ENCODE measurements at places on chromosomes 4 and X.

GRCh38 chr4:69056921-69057550, 39.2 kb upstream of the UGT2B7 start:
- no peak for DNase-seq

- DNase-seq, result no peak
Measured at GRCh38 chr4:97548186-97548585, 595.1 kb downstream of the STPG2 start.

- DNase-seq, result no peak
Measured at GRCh38 chr4:84718699-84719098, 135.8 kb downstream of the CDS1 start.

DNA sequence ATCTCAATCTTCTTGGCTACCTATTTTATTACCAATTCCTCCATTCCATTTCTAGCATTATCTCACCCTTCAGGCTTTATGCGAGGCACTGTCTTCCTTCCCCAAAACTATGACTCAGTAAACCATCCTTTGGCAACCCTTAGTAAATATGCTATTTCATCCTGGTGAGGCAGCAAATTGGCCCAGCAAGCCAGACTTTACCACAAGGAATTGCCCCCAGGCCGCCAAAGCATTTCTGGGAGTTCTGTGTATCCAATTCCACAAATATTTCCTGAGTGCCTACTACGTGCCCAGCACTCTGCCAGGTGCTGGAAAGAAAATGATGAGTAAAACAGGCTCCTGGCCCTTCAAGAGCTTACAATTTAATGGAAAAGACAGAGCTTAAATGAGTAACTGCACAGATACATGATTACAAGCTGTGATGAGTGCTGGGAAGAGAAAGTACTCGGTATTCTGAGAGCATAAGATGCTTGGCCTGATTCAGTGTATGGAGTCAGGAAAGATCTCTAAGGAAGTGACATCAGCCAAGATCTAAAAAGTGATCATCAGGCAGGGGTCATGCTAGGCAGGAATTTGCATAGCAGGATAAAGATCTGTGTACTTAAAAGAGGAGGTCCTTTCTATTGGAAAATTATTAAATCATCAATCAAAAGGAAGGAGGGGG, 193.8 kb downstream of the ADAMTS3 start:
- DNase-seq, result no peak

- no peak for DNase-seq
Measured at GRCh38 chr4:6161921-6162464, 38.4 kb downstream of the JAKMIP1 start.

- DNase-seq, result no peak
Measured at GRCh38 chr4:80219301-80220025, 22.2 kb downstream of the PRDM8 start.

DNA sequence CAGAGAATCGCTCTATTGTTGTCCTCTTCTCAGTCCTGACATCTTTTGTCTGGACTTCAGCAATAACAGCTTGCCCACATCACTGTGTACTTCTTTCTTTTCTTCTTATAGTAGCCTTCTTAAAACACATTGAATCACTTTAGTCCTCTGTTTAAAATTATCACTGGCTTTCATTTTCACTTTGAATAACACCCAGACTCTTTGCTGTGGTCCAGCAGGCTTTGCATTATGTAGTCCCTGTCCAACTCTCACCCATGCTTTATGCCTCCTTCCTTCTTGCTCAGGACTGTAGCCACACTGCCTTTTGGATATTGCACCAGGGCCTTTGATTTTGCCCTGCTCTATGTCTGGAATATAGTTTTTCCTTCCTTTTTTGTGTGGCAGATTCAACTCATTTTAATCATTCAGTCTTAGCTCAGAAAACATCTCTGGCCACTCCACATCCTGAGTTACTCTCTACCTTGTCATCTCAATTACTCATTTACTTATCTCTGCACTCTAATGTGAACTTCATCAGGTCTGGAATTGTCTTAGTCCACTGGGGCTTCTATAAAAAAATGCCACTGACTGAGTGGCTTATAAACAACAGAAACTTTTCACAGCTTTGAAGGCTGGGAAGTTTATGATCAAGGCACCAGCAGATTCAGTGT, 168.2 kb downstream of the C4orf33 start:
- no peak for DNase-seq

GRCh38 chrX:155188786-155189185, 27.5 kb upstream of the VBP1 start:
- DNase-seq, result no peak

DNA sequence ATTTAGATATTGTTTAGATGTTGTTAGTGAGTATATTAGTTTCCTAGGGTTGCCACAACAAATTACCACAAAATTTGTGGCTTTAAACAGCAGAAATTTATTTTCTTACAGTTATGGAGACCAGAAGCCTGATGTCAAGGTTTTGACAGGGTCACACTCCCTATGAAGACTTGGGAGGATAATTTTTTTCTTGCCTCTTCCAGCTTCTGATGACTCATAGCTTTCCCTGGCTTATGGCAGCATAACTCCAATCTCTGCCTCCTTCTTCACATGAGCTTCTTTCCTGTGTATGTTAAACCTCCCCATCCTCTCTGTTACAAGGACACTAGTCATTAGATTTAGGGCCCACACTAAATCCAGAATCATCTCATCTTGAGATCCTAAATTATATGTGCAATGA, 20.9 kb upstream of the RAB40A start:
- DNase-seq, result no peak

DNA sequence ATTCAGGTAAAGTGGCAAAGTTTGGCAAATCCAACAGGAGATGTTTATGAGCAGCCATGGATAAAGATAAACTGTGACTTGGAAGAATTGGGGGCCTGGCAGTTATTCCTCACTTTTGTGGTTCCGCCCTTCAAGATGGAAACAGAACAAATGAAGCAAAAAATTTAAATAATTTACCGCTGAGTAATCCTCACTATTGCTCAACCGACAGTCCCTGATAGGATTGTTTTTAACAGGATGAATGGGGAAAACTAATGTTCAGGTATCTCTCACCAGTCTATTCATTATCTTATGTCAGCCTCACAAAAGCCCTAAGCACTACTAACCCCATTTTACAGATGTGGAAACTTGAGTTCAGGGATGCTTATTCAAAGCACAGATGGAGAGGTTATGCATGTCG, 90.8 kb downstream of the FNIP2 start:
- no peak for DNase-seq

- DNase-seq, result no peak
Measured at GRCh38 chrX:107753187-107753586, 22.4 kb downstream of the TSC22D3 start.

DNA sequence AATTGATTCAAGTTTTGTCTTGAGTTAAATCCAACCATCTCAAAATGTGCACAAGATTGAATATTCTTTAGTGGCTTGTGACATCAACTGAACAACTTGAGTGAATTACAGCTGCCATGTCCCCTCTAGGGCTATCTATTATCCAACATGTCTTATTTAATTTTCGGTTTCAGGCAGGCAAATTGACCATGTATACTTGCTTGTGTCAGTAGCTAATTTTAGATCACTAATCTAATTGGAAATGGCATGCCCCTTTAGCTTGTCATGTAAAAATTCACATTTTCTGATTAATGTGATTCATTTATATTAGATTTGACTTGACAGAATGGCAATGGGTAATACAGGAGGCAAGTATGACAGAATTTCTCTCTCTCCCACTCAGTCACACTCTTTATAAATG, 93.2 kb upstream of the NR0B1 start:
- DNase-seq, result no peak

- no peak for DNase-seq
Measured at GRCh38 chr4:85860066-85860740, 385.3 kb downstream of the ARHGAP24 start.

- DNase-seq, result no peak
Measured at GRCh38 chr4:86939729-86940575, 5.1 kb downstream of the AFF1 start.

- DNase-seq, result no peak
Measured at GRCh38 chrX:15985937-15986336, 131.3 kb upstream of the AP1S2 start.

GRCh38 chr4:131499141-131499873, 1649.8 kb upstream of the PCDH10 start:
- no peak for DNase-seq

- no peak for DNase-seq
Measured at GRCh38 chrX:64097891-64098290, 107.6 kb downstream of the AMER1 start.

- no peak for DNase-seq
Measured at GRCh38 chr4:7199771-7200441, 7.6 kb downstream of the SORCS2 start.

GRCh38 chr4:11106759-11107158, 321.9 kb downstream of the HS3ST1 start:
- no peak for DNase-seq

GRCh38 chrX:25344161-25344936, 328.6 kb upstream of the ARX start:
- no peak for DNase-seq
